ENCODE measurements at places on chromosomes 6 and 20. TPM values are rescaled to one million over a fixed set of nuclear protein-coding genes. Genes with fewer than 3 reads are reported as not detected.

- no peak overlapping the region for H3K27ac ChIP-seq
- H3K4me3 ChIP-seq = no peak overlapping the region
- H3K27me3 ChIP-seq = no peaks in the 10 kb centered on the region
- peaks cover 19% of the 10 kb centered on the region for H3K4me1 ChIP-seq
These were observed 44.5 kb downstream of the RBM38 start for GRCh38 chr20:57435498-57436222.

- no peaks in the 10 kb centered on the region for H3K27me3 ChIP-seq
- DNase-seq = no peak
- H3K27ac ChIP-seq = no peak overlapping the region
- peaks cover 22% of the 10 kb centered on the region for H3K4me1 ChIP-seq
- no peak overlapping the region for H3K4me3 ChIP-seq
These were observed 368.2 kb upstream of the SULF2 start for GRCh38 chr20:48153523-48153922.

DNA sequence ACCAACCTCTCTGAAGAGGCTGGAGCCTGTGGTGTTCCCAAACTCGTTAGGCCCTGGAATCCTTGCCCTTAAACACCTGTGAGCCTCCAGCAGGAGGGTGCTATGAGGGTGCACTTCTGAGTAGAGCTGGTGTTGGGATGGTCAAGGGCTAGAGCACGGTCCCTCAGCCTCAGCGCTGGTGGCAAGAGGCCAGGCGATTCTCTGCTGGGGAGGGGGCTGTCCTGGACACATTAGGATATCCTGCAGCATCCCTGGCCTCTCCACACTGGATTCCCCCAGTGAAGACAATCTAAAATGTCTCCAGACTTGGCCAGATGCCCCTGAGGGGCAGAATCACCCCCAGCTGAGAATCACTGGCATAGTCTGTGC, 157.8 kb downstream of the SYCP2 start:
- H3K27me3 ChIP-seq = no peaks in the 10 kb centered on the region
- H3K4me3 ChIP-seq = no peak overlapping the region
- H3K27ac ChIP-seq = no peak overlapping the region
- no peaks in the 10 kb centered on the region for H3K4me1 ChIP-seq
- DNase-seq = no peak
- H3K36me3 ChIP-seq = no peaks in the 10 kb centered on the region

- no peaks in the 10 kb centered on the region for H3K27me3 ChIP-seq
- no peak overlapping the region for H3K4me3 ChIP-seq
- H3K4me1 ChIP-seq = no peaks in the 10 kb centered on the region
- H3K36me3 ChIP-seq = no peaks in the 10 kb centered on the region
These were observed 95.9 kb upstream of the EMILIN3 start for GRCh38 chr20:41462372-41463161.

- DNase-seq = no peak
- peak overlapping the region; percentile 91 for H3K27ac ChIP-seq
- H3K4me3 ChIP-seq = no peak overlapping the region
- no peaks in the 10 kb centered on the region for H3K27me3 ChIP-seq
- peaks cover 41% of the 10 kb centered on the region for H3K4me1 ChIP-seq
These were observed 4.0 kb downstream of the PLAGL2 start for GRCh38 chr20:32203356-32204204.

- no peaks in the 10 kb centered on the region for H3K27me3 ChIP-seq
- no peak for DNase-seq
- H3K4me3 ChIP-seq = no peak overlapping the region
- H3K4me1 ChIP-seq = peaks cover 8% of the 10 kb centered on the region
- H3K27ac ChIP-seq = no peak overlapping the region
- H3K36me3 ChIP-seq = no peaks in the 10 kb centered on the region
These were observed 95.8 kb downstream of the DHX35 start for GRCh38 chr20:39057911-39058310.

GRCh38 chr6:100808638-100809275, 72.4 kb downstream of the ASCC3 start:
- H3K4me3 ChIP-seq = no peak overlapping the region
- no peaks in the 10 kb centered on the region for H3K27me3 ChIP-seq
- no peaks in the 10 kb centered on the region for H3K4me1 ChIP-seq
- no peaks in the 10 kb centered on the region for H3K36me3 ChIP-seq
- H3K27ac ChIP-seq = no peak overlapping the region
- DNase-seq = no peak

DNA sequence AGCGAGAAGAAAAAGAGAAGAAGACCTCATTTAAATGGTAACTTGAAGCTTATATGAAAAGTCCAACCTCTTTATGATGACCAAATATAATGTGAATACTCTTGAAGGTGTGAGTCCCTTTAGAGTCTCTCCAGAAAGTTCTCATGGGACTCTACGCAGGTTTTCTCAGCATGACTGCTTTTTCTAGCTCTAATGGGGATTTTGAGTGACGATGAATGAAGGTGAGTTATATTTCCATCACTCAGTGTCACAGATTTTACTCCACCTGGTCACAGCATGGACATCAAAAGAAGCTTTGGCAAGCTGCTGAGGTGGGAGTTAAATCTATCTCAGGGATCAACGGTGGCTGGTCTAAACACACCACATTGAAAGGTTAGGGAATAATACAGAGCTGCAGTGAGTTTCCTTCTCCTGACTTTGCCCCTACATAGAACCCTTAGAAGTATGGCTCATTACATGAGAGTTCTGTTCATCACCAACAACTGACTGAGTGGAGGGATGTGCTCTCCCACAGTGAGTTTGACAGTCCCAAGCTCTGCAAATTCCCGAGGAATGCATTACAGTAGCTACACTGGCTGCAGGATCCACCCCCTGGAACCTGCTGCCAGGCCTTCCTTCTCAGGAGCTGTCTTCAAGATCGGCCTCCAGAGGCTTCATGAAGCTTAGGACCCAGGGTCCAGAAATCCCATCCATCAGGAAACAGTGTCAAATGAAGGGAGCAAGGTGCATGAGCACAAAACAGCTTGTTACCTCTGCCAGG, 126.8 kb downstream of the FOXC1 start:
- H3K4me3 ChIP-seq = no peak overlapping the region
- no peaks in the 10 kb centered on the region for H3K27me3 ChIP-seq
- DNase-seq = no peak
- H3K27ac ChIP-seq = no peak overlapping the region

DNA sequence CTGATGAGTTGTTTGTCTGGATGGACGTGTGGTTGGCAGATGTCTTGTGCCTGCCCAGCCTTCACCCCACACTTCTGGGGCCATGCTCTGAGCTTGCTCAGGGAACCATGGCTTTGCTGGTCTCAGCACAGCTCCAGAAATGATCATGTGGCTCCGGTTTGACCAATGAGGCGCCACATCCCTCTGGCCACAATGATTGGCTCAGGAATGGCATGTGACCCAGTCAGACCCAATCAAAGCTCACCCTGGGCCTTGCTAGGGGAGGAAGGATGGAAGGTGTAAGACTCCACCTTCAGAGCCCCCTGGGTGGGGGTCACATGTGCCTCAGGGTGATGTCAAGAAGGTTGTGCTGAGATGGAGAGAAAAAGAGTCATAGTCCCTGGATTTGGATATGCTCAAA, 281.6 kb upstream of the SULF2 start:
- no peak overlapping the region for H3K27ac ChIP-seq
- H3K27me3 ChIP-seq = no peaks in the 10 kb centered on the region

DNA sequence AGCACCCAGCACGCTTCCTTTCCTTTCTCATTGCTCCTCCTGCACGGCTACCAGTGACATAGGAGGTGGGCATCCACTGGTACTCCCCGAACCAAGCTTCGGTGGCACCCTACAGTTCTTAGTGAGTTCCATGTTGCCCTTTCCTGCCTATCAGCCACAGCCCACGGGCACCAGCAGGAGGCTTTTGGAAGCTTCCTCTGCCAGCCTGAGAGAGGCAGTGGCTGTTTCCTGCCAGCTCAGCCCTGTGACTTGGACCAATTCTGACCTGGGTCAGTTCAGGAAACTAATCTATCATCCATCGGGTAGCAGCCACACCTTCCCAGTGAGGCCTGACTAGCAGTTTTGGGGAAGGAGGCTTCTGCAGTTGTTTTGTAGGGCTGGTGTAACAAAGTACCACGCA, 176.4 kb upstream of the UST start:
- DNase-seq = no peak
- no peak overlapping the region for H3K27ac ChIP-seq
- H3K4me1 ChIP-seq = no peaks in the 10 kb centered on the region

DNA sequence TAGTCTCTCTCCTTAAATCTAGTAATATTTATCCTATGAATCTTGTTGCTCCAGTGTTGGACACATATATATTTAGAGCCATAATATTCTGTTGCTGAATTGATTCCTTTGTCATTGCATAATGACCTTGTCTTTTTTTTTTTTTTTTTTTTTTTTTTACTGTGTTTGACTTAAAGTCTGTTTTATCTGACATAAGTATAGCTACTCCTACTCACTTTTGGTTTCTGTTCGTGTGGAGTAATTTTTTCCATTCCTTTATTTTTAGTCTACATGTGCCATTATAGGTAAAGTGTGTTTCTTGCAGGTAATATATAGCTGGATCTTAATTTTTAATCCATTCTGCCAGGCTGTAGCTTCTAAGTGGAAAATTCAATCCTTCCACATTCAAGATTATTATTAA, 166.5 kb downstream of the GMDS start:
- no peaks in the 10 kb centered on the region for H3K36me3 ChIP-seq
- no peak for DNase-seq
- no peak overlapping the region for H3K4me3 ChIP-seq
- no peaks in the 10 kb centered on the region for H3K4me1 ChIP-seq
- no peaks in the 10 kb centered on the region for H3K27me3 ChIP-seq

GRCh38 chr6:12543953-12544352, 172.6 kb upstream of the PHACTR1 start:
- H3K27ac ChIP-seq = no peak overlapping the region
- H3K27me3 ChIP-seq = no peaks in the 10 kb centered on the region
- no peaks in the 10 kb centered on the region for H3K4me1 ChIP-seq
- H3K4me3 ChIP-seq = no peak overlapping the region

The RGS17 gene
- polyA plus RNA-seq = 0.65 TPM

The PRND gene
- polyA plus RNA-seq = 147 TPM

The DEFB132 gene
- polyA plus RNA-seq = not detected
